Stimulated activated CD8-positive, alpha-beta memory T cell treated with anti-CD3 and anti-CD28 coated beads, Interleukin-12 subunit alpha, Interleukin-12 subunit beta, amount 100 ng/mL, for 4 hours (primary cell): ENCODE measurements at places on chromosomes 12 and 14.

GRCh38 chr14:23933108-23933741, 20.3 kb upstream of the DHRS4 start:
- DNase-seq, result no peak

- no peak for DNase-seq
Measured at GRCh38 chr12:120497524-120498150, 1.7 kb downstream of the DYNLL1 start.

GRCh38 chr14:25222256-25222655, 172.3 kb upstream of the STXBP6 start:
- no peak for DNase-seq

DNA sequence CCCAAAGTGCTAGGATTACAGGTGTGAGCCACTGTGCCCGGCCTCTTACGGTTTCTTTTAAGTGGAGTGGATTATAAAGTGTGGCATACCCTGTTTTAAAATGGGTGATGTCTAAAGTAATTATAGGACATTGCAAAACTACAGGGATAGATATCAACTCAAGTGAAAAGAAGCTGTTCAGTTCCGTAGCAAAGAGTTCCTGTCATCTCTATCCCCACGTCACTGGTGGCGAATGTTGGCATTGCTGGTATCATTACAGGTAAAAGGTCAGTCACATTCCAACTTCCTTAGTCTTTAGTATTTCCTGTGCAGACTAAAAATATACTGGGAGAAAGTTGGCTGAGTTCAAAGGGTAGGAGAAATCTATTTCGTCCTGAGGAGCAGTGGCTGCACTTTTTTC, 95.6 kb upstream of the SLC38A2 start:
- no peak for DNase-seq

GRCh38 chr12:82690006-82690405, 3.3 kb downstream of the TMTC2 start:
- no peak for DNase-seq

DNA sequence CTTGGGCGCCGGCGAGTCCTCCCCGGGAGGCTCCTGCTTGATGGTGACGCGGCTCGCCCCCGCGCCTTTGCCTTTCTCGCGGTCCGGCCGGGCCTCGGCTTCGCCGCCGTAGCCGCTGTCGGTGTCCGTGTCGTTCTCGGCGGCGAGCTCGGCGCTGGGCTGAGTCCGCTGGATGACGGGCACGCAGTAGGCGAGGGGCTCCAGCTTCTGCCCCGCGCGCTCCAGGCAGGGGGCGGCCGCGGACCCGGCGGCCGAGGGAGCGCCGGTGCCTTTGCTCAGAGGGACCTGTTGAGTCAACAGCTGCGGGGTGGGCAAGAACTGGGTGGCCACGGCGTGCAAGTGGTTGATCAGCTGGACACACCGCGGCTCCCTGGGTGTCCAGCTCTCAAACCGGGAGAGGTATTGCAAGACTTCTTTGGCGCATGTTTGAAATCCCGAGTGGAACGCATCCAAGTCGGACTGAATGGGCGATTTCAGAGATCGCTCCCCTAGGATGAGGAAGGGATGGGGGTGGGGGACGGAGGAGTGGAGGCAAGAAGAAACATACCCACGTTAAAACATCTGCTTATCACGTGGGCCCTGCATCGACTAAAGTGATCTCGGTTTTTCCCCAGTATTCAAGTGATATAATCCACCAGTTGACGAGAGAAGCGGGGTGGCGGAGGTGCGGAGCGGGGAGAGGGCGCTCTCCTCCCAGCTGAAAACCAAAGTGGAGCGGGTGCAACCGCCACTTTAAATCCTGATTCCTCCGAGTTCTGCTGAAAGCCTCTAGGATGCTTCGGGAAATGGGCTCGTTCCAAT, 2.0 kb downstream of the BHLHE41 start:
- no peak for DNase-seq

GRCh38 chr14:97592341-97592980, 795.3 kb downstream of the VRK1 start:
- DNase-seq, result no peak

DNA sequence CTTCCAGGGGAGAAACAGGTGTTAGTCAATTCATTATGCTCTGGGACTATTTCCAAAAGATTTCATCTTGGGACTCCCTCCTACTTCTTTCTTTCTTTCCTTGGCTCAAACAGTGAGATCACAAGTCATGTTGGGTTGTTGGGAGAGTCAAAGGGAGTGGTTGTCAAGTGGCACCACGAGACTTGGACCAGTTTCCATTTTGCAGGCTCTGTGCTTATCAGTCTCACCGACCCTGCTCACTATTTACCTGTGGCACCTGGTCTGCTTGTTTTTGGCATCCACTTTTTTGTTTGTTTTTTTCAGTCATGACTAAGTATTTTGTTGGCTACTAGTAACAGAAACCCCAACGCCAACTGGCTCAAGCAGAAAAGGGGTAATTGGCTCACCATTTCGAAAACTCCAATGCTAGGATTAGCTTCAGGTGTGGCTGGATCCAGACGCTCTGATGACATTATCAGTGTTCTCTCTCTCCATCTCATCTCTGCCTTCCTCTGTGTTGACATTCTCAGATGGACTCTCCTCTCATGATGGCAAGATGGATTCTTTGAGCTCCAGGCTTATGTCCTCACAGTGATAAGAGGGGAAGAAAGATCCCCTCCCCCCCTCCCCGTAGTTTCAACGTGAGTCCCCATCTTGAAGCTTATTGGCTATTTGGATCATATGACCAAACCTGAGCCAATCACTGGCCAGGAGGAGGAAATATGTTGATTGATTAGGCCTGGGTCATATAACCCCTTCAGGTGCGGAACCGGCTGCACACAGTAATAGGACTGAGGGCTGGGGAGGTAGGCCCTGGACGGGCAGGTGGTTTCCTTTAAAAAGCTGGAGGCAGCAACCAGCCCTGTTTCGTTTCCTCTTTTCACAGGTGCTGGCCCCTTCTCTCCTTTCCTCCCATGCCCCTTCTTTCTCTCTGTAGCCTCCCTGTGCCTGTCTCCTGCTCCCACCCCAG, 84.2 kb downstream of the AACS start:
- DNase-seq, result no peak

DNA sequence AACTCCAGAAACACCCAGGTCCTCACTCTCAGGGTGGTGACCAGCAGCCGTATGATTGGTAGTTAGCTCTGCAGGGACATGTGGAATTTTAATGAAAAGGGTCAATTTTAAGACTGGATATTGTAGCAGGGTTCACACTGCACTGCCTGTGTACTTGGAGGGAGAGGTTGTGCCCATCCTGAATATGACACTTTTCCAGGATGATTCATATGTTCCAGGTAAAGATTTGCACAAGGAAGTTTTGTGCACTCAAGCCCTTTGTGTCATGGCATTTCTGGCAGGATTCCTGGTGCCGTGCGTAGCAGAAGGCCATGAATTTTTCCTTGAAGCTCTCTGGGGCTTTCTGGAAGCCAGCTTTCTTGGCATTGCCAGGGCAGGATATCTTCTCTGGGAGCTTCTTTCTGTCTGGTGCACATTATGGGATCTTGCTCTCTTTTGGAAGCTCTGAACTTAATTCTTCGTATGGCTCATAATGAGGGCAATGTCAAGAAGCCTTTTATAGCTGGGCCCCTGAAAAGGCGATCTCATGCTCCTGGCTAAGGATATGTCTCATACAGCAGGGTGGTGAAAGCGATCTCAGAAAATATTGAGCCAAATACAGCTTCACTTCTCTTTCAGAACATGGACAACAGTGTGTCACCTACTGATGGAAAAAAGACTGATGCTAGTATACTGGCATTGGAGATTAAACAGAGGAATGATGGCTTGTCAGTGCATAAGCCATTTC, 1133.9 kb downstream of the AACS start:
- DNase-seq, result no peak

- DNase-seq, result peak; percentile 31
Measured at GRCh38 chr14:90398315-90398839, 1.5 kb downstream of the CALM1 start.

GRCh38 chr14:70416725-70417349, at the start of gene SYNJ2BP:
SYNJ2BP (minus strand) TSS chr14:70417090; CDS start chr14:70416963, 127 bp downstream.
- DNase-seq, result peak; percentile 32

DNA sequence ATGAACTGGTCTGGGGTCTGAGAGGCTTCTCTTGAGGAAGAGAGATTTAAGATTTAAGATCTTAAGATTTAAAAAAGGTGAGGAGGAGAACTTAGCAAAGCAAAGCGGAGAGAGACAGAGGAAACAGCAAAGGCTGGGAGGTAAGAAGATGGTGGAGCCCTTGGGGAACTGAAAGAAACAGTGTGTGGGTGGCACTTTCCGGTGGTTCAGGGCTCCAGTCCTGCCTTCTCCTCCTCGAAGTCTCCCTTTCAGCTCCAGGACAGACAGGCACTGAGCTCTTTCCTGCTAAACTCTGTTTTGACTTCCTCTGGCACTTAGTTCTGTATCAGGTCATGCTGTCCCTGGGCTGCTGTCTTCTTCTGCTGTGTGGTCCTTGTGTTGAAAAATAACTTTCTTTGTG, 298.7 kb upstream of the SRRM4 start:
- DNase-seq, result no peak

DNA sequence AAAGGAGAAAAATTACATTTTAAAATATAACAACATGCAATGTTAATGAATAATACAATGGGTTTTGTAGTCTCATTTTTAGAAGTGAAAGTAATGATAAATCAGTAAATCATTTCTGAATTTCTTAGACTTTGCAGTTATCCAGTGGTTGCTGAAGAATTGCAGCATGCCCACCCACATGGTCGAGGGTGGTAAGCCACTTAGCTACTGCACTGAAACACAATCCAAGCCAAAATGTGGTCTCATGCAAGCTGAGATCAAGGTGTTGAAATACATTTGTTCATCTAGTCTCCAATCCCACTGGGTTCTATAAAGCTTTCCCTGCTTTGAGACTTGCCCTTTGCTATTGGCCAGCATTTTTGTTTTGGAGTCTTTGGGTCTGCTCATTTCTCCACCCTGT, 247.9 kb downstream of the NELL2 start:
- DNase-seq, result no peak

DNA sequence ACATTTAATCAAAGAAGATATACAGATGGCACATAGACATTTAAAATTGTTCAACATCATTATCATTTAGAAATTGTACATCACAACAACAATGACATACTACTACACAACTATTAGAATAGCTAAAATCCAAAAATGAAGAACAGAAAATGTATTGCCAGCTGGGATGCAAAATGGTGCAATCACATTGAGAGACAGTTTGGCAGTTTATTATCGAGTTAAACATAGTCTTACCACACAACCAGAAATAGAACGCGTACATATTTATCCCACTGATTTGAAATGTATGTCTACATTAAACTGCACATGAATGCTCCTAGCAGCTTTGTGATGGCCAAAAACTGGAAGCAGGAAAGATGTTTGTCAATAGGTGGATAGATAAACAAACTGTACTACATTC, 791.5 kb upstream of the MGAT4C start:
- DNase-seq, result no peak

GRCh38 chr12:68537571-68537970, 73.1 kb upstream of the RAP1B start:
- DNase-seq, result no peak

DNA sequence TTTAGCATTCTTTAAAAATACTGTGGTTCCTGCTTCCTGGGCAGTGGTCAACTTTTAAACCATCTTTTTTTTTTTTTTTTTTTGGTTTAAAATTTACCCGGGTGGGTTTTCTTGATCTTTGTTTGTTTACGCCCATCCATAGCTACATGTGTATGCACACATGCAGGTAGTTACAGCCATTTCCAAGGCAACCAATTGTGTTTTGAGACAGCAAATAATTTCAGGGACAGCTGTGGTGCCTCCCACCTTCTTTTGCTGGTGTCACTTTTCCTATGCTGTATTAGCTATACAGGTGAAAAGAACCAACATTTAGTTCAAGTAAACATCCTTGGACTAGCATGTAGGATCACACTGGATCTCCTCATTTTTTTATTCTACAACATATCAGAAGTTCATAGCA, 52.0 kb upstream of the PSMA6 start:
- DNase-seq, result no peak
